Cardiac ventricle fibroblast (primary cell): ENCODE measurements at places on chromosomes 4 and X. TPM values are rescaled to one million over a fixed set of nuclear protein-coding genes. Genes with fewer than 3 reads are reported as not detected.

Gene PAGE3
- not detected in 2 replicates for total RNA-seq

Gene CXCL5
- total RNA-seq: 2.9 and 3.4 TPM in 2 replicates

Gene SRPX2
- 160 and 169 TPM in 2 replicates for total RNA-seq

Gene OTC
- total RNA-seq: not detected in 2 replicates

Gene CLCN4
- total RNA-seq: 6.2 and 6.8 TPM in 2 replicates

Gene TEC
- 0.29 and 1.1 TPM in 2 replicates for total RNA-seq

Gene C1QTNF7
- 0.44 and 1.9 TPM in 2 replicates for total RNA-seq

Gene PAK3
- 0.12 and 0.15 TPM in 2 replicates for total RNA-seq

Gene LONRF3
- 0.50 and 1.8 TPM in 2 replicates for total RNA-seq

Gene FAM47B
- total RNA-seq: not detected in 2 replicates

Gene FMR1NB
- not detected in 2 replicates for total RNA-seq

Gene GIMD1
- not detected in 2 replicates for total RNA-seq

Gene MTNR1A
- total RNA-seq: not detected in 2 replicates

Gene BCOR
- total RNA-seq: 5.3 and 9.3 TPM in 2 replicates

Gene NCAPG
- 2.1 and 2.3 TPM in 2 replicates for total RNA-seq

Gene USP17L30
- not detected in 2 replicates for total RNA-seq
